ENCODE measurements at places on chromosomes 1 and 21.

DNA sequence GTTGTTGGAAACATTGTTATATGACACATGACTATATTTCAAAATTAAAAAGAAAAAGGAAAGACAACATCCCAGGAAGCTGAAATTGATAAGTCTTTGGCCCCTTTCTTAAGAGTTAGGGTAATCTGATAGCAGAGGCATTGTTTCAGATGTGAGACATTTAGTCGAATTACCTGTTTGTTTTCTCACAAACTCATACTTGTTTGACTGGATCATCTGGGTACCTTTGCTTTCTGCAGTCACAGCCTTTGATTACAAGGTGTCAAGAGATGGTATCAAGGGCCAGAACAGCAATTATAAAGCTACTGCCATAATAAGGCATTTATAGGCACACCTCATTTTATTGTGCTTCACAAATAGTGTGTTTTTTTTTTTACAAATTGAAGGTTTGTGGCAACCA, 136.3 kb downstream of the DUSP10 start:
- no peaks in the 10 kb centered on the region for H3K4me1 ChIP-seq
- no peaks in the 10 kb centered on the region for H3K36me3 ChIP-seq
- H3K27me3 ChIP-seq = no peaks in the 10 kb centered on the region
- no peak overlapping the region for H3K27ac ChIP-seq

GRCh38 chr21:30793581-30794314, 19.3 kb downstream of the KRTAP8-1 start:
- H3K27me3 ChIP-seq = no peaks in the 10 kb centered on the region
- H3K36me3 ChIP-seq = no peaks in the 10 kb centered on the region
- no peak overlapping the region for H3K27ac ChIP-seq
- no peak overlapping the region for H3K4me3 ChIP-seq
- DNase-seq = peak; percentile 30

DNA sequence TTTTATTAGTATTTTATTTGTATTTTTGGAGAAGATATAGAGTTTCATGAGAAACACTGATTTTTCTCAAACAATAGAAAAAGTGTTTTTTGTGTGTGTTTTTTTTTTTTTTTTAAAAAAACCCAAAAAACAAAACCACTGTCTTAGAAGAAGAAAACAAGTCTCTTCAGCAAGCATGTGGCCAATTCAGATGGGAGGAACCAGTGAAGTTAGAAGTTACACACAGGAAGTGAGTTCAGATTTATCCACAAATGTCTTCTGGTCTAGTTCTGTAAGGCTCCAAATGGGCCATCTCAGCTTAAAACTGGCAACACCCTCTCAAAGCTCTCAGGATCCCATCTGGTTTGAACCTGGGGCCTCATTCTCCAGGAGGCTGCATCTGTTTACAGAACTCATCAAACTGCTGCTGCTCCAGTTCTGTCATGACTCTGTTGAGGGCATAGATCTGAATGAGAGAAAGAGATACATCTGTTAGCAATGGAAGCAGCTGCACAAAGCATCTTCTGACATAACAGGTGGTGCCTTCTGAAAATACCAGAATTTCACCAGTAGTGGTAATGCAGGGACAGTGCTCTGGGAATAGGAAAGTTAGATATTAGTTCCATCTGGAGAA, 9.8 kb upstream of the ERMAP start:
- no peaks in the 10 kb centered on the region for H3K27me3 ChIP-seq
- no peak overlapping the region for H3K27ac ChIP-seq
- H3K4me3 ChIP-seq = no peak overlapping the region
- H3K36me3 ChIP-seq = no peaks in the 10 kb centered on the region
- no peak for DNase-seq

DNA sequence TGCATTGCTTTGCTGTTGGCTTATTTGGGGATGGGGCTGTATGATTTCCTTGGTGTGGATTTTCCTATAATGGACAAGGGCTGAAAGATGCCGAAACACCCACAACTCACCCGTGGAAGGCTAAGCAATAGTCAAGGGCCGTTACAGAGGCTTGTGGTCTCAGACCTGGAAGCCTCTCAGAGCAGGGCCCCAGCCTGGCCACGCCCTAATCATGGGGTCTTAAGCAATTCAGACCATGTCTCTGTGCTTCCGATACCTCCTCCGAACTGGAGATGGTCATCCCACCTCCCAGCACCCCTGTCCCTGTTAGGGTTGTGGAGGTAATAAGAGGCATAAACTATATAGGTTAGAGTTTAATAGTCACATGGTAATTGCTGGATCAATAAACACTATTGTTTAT, 3.4 kb downstream of the ABCG1 start:
- no peaks in the 10 kb centered on the region for H3K4me1 ChIP-seq
- no peaks in the 10 kb centered on the region for H3K27me3 ChIP-seq
- no peak overlapping the region for H3K27ac ChIP-seq
- no peak for DNase-seq

- no peak overlapping the region for H3K4me3 ChIP-seq
- no peaks in the 10 kb centered on the region for H3K27me3 ChIP-seq
- no peak for DNase-seq
- no peaks in the 10 kb centered on the region for H3K4me1 ChIP-seq
- H3K36me3 ChIP-seq = no peaks in the 10 kb centered on the region
- H3K27ac ChIP-seq = no peak overlapping the region
Observed at GRCh38 chr1:66359815-66360214, 174.1 kb upstream of the SGIP1 start.

- H3K27ac ChIP-seq = peak overlapping the region; percentile 39
- H3K36me3 ChIP-seq = no peaks in the 10 kb centered on the region
- H3K4me3 ChIP-seq = no peak overlapping the region
- peaks cover 59% of the 10 kb centered on the region for H3K4me1 ChIP-seq
Observed at GRCh38 chr1:208183977-208184911, 59.9 kb downstream of the PLXNA2 start.

DNA sequence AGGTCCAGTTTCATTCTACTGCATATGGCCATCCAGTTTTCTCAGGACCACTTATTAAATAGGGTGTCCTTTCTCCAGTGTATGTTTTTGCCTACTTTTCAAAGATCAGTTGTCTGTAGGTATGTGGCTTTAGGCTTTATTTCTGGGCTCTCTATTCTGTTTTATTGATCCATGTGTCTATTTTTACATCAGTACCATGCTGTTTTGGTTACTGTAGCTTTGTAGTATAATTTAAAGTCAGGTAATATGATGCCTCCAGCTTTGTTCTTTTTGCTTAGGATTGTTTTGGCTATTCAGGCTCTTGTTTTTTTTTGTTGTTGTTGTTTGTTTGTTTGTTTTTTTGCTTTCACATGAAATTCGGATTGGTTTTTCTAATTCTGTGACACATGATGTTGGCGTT, 124.4 kb upstream of the SLC35F3 start:
- H3K4me1 ChIP-seq = no peaks in the 10 kb centered on the region
- H3K36me3 ChIP-seq = no peaks in the 10 kb centered on the region
- DNase-seq = no peak
- no peaks in the 10 kb centered on the region for H3K27me3 ChIP-seq
- H3K4me3 ChIP-seq = no peak overlapping the region

GRCh38 chr1:100187912-100188311, 9.9 kb upstream of the LRRC39 start:
- H3K36me3 ChIP-seq = no peaks in the 10 kb centered on the region
- H3K4me3 ChIP-seq = no peak overlapping the region
- no peaks in the 10 kb centered on the region for H3K27me3 ChIP-seq
- DNase-seq = no peak

DNA sequence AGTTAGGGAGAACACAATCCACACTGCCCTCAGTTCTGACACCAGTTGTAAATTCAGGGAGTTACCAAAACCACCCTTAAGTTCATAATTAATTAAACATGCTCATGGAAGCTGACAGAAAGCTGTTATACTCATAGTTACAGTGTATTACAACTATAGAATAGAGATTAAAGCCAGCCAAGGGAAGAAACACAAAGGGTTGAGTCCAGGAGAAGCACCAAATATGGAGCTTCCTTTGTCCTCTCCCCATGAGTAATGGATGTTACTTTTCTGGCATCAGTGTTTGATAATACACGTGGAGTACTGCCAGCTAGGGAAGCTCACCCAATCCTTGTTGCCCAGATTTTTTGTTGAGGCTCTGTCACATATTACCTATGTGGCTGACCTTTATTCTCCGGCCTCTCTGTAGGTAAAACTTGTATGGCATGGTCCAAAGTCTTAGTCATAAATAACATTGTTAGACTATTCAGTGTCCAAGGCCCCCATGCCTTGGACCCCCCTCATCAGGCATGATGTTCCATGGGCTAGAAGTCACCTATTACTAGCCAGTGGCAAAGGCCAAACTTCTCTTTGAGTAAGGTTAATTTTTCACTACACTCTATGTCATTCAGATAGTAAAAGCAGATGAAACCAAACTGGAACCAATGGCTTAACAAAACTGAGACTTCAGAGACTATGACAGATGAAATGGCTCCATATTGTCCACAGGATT, 175.7 kb downstream of the GPR52 start:
- no peaks in the 10 kb centered on the region for H3K27me3 ChIP-seq
- peak; percentile 20 for DNase-seq
- no peak overlapping the region for H3K27ac ChIP-seq
- no peaks in the 10 kb centered on the region for H3K36me3 ChIP-seq

DNA sequence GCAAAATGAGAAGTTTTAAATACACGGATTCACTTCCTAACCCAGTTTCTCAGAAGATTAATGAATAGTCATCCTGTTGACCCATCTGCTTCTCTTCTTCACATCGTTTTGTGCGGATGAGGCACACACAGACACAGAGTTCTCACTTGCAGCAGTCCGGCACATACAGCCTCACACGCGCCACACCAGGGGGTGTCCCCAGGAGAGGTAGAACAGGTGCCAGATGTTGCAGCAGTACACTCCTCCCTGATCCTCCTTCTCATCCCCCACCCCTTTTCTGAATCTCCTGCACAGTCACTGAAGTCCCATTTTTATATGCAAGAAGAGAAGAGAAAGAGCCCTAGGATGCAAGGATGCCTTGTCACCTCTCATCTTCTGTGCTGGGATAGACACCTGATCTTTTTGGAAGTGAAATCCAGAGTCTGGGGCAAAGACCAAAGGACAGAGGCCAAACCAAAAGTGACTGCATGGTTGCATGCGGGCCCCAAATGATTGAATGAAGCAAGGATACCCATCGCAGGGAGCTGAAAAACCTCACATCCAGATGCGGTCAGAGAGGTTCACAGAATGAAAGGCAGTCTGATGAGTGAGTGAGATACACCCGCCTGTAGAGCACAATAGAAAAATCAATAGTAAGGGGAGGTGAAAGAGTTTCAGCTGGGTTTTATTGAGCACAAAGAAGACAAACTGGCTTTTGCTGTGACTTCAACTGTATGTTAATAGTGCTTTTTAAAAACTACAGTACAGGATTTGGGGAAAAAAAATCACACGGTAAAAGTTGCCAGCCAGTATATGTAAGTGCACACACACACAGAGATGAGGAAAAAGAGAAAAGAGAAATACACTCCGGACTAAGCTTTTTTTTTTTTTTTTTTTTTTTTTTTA, 28.9 kb downstream of the PBX1 start:
- no peaks in the 10 kb centered on the region for H3K27me3 ChIP-seq

DNA sequence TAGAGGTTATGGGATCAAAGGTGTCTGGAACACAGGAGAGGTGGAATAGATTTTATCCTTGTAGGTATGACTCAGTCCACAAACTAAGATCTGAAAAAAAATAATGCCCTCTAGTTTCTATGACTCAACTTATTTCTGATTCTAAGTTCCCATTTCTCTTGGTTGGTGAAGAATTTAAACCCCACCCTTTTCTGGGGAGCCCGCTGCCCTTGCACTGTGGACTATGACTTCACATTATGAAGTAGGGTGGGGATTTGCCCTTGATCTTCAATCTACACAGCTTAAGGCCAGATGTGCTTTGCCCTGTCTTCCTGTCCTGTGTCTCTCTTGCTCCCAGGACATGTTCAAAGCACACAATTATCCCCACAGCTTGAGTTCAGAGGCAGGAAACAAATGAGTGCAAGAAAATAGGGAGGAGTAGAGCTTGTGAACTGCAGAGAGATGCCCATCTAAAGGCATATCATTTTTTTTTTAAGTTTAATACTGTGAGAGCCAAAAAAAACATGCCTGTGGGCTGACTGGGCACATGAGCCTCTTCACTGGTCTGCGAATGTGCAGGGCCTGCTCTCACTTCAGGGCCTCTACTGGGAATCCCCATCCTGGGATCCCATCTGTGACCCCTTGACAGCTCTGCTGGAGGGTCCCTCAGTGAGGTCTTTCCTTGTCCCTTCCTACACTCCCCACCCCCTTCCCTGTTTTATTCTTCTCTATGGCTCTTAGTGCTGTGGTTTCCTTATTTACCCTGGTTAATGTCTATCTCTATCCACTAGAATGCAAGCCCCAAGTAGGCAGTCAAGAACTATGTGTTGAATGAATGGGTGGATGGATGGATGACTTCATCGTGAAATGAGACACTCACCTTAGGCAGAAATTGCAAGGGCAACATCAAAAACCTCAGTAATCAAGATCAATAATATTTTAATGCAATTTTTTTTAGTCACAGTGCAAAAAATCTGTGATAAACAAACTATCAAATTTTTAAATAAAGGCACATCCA, 61.5 kb downstream of the CD58 start:
- H3K27ac ChIP-seq = no peak overlapping the region
- DNase-seq = no peak
- no peaks in the 10 kb centered on the region for H3K36me3 ChIP-seq
- no peaks in the 10 kb centered on the region for H3K27me3 ChIP-seq

GRCh38 chr1:17250601-17251000, 1.7 kb downstream of the PADI3 start:
- H3K4me3 ChIP-seq = no peak overlapping the region
- H3K36me3 ChIP-seq = no peaks in the 10 kb centered on the region
- H3K4me1 ChIP-seq = no peaks in the 10 kb centered on the region

- no peak for DNase-seq
- H3K27me3 ChIP-seq = no peaks in the 10 kb centered on the region
- H3K27ac ChIP-seq = no peak overlapping the region
- no peaks in the 10 kb centered on the region for H3K4me1 ChIP-seq
Observed at GRCh38 chr1:40389871-40390560, 16.5 kb downstream of the SMAP2 start.

DNA sequence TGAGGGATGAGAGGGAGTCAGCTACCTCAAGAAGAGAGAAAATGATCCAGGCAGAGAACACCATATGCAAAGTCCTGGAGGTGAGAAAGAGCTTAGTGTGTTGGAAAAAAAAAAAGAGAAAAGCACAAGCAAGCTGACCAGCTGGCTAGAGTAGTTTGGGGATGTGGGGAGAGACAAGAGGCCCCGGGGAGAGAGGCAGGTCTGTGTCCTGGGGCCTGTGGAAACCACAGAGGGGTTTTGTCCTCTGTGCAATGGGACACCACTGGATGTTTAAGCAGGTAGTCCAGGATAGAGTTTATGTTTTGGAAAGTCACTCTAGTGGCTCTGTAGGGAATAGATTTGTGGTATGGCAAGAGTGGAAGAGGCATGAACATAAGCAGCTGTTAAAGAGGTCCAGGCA, 14.4 kb upstream of the CHI3L1 start:
- no peak for DNase-seq
- H3K4me1 ChIP-seq = peaks cover 50% of the 10 kb centered on the region
- H3K4me3 ChIP-seq = no peak overlapping the region
- H3K27ac ChIP-seq = peak overlapping the region; percentile 45

GRCh38 chr1:232954594-232955365, 4.4 kb downstream of the NTPCR start:
- H3K27ac ChIP-seq = no peak overlapping the region
- peaks cover 2% of the 10 kb centered on the region for H3K36me3 ChIP-seq
- peaks cover 8% of the 10 kb centered on the region for H3K4me1 ChIP-seq
- no peak for DNase-seq
- H3K27me3 ChIP-seq = no peaks in the 10 kb centered on the region

All from Caco-2 (cell line).